ENCODE measurements at places on chromosomes 3 and 15.

GRCh38 chr15:49212897-49213296, 42.9 kb downstream of the GALK2 start:
- DNase-seq, result no peak

DNA sequence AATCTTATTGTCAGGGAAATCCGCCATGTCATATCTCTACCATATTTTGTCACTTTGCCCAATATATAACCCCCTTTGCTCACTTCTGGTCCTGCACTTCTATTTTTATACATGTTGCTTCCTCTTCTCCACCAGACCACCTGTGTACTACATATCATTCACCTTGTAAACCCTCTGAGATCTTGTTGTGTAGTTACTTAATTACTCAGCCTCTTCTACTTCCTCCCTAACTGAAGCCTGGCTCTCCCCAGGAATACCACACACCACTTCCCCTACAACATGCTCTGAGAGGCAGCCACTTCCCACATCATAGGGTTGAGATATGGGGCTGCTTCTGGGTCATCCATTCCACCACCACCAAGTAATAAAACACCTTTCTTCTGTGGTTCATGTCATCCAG, 10.0 kb downstream of the HEXA start:
- no peak for DNase-seq

DNA sequence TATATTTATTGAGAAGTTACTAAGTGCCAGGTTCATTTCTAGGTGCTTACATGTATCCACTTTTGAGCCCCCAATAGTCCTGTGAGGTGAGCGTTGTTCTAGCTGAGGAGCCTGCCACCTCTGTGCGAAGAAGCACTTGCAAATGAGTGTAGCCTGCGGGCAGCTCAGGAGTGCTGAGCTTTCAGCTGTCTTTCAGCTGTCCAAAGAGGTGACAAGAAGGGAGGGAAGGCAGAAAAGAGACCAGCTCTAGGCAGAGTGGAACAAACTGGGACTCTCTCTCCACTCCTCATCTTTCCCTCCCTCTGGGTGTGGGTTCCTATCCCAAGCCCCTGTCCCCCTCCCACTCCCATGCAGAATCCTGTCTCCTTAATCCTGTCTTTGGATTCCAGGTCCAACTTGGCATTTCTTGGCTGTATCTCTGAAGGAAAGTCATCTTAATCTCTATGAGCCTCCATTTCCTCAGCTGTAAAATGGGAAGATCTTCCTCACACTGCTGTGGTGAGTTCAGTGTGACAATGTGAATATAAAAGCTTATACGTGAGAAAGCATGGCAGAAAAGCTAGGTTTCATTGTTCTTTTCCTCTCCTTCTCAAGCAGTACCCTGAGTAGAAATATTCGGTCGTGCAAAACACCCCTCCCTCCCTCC, 6.7 kb upstream of the SRP14 start:
- peak; percentile 84 for DNase-seq

DNA sequence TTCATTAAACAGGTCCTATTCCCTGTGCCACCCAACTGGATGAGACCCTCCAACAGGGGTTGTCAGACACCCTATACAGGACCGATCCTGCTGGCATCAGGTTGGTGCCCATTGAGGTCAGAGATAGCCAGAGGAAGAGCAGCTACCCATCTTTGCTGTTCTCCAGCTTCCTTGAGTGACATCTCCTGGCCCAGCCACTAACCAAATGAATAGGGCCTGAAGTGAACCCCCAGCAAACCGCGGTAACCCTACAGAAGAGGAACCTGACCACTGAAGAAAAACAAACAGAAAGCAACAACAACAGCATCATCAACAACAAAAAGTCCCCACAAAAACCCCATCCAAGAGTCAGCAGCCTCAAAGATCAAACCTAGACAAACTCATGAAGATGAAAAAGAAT, 133.6 kb upstream of the ARPP21 start:
- DNase-seq, result no peak

DNA sequence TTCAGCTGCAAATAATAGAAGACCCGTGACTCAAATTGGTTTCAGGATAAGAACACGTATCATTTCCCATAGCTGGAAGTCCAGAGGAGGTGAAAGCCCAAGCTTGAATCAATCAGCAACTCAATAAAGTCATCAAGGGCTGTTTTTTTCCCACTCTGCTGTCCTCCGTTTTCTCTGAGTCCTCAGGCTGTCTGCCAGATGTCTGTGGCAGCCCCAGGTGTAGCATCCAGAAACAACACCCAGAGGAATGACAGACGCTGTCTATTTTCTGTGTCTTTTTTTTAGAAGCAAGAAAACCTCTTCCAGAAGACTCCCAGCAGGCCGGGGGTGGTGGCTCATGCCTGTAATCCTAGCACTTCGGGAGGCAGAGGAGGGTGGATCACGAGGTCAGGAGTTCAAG, 204.4 kb downstream of the FAM43A start:
- no peak for DNase-seq

DNA sequence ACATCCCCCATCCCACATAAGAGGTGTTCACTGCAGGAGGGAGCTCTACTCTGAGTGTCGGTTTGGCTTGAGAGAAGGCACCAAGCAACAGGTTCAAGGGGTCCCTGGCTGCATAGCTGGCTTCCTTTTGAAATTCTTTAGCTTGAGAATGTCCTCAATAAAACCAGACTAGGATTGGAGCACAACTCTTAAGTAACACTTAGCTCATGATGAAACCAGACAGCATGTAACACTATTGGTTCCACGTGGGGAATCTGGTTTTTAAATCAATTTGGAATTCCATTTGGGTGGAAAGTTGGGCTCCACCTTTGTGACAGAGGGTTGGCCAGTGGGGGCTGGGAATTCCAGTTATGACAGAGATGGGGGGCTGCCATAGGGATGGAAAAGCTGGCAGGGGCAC, 281.2 kb downstream of the TLE3 start:
- no peak for DNase-seq

GRCh38 chr3:43670635-43671522, 19.9 kb upstream of the ABHD5 start:
- no peak for DNase-seq

GRCh38 chr3:105399611-105400010, 32.9 kb downstream of the ALCAM start:
- no peak for DNase-seq

DNA sequence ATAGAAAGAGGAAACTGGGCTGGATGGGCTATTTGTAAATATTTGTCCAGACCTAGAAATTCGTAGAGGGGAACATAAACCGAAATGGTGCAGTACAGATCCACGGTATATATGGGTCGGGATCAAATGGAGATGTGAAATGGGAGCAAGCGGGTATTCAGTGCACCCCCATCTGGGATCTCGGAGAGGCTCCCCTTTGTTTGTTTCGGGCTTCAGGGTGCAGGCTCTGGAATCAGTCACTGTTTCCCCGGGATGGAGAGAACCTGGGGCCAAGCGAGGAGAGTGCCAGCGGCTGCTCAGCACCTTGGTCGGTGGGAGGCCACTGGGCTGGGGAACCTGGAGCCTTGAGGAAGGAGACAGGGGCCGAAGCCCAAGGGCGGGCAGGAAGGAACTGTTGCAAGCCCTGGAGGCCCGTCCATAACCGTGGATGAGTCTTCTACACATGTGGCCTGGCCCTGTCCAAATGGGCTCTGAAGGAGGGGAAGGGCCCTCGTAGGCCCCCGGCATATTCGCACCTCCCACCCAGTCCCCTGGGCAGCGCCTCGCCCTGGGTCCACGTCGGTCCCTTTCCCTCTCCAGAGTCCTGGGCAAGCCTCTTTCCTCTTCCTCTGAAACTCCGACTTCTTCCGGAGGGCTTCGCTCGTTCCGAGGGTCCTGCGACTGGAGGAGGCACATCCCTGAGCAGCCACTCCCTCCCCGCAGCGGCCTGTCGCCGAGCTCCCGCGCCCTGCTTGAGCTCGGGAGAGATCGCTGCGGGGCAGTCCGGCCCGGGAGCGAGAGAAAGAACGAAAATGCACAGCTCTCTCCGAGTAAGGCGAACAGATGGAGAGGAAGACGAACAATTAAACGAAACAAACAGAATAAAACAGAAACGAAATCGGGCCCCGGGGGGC, 3.0 kb downstream of the ISL2 start:
- DNase-seq, result peak; percentile 48

DNA sequence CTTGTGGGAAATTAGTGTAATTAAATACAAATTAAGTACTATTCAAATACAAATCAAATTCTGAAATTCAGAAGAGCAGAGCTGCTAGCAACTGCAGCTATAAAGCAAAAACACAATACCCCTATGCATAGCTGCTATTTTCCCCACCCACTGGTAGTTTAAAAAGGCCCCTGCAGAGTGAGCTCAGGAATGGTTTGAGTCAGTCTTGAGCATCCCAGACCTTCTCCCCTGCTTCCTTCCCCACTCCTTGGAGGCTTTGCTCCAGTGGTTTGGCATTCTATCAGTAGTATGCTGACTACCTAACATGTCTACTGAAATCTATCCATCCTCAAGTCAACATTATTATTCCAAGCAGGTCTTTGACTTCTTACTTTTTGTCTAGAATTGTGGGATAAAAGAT, 53.0 kb downstream of the EFHB start:
- peak; percentile 18 for DNase-seq

GRCh38 chr3:133121450-133121849, 83.3 kb downstream of the TMEM108 start:
- no peak for DNase-seq

DNA sequence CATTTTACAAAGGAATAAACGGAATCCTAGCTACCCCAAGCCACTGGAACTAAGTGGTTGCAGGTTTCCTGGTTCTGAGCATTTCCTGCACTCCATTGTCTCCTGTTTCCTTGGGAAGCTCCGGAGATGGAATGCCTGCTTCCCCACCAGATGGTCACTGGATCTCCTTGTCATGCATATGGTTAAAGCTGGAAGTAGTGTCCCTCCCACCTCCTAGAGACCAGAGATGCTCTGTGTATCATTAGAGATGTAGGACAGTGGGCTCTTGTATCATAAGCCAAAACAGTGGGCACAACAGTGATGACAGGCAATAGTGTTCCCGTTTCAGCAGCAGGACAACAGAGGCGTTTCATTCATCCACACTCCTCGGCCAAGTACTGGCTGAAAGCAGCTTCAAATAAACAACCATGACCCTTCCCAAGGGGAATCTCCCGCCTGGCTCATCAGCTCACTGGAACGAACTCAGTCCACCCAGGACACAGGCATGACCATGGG, 136.2 kb upstream of the EIF1B start:
- DNase-seq, result no peak

GRCh38 chr15:41334293-41335120, 1.8 kb downstream of the NUSAP1 start:
- peak; percentile 3 for DNase-seq

DNA sequence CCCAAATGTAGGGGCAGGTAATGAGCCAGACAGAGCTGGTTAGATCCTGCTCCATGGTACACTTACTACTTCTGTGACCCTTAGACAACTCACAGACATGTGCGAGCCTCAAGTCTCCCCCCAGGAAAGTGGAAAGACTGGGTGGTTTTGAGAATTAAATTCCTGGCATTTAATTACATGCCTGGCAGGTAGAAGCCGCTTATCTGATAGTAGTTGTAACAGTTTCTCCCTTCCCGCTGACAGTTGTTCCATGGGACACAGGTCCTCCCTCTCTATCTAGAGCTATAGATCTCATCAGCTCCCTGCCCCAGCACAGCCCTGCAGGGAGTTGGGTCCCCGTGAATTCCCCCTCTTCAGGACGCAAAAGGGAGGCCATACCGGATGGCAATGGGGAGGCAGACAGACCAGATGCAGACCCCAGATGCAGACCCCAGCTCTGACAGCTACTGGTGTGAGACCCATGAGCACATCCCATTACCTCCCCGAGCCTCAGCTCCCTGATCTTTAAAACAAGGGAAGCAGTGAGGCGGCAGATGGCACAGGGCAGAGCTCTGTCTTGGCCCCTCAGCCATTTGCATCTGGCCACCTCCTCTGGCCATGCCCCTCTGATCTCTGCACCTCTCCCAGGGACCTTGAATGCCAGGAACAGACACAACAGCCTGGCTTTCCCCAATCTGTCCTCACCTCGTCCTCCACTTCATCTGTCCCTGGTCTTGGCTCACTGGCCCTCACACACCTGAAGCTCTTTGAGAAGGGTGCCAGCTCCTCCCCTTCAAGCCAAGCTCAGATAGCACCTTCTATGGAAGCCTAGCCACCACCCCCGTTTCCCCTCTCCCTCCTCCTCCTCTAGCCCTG, 34.1 kb upstream of the NR2C2 start:
- DNase-seq, result peak; percentile 31

DNA sequence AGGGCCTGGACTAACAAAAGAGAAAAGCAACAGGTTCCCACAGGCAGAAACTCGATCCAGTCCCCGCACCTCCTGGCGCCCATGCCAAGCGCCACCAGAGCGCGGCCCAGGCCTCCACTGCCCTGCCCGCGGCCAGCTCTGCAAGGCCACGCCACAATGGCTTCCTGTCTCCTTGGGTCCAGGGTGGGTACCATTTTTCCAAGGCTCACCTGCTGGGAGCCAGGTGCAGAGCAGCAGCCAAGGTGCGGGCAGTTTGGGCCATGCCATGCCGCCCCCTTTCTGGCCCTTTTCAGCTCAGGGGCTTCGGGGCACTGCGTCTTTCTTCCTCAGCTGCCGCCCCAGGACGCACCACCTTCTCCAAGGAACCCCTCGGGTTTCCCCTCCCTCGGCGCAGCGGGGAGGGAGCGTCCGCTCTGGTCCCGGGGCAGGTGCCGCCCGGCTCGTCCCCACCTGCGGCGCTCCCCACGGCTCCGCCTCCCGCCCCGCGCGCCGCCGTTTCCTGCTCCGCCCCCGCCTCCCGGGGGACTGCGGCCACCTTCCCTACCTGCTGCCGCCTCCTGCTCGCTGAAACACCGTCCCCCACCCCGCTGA, at the start of gene ILDR1:
Gene ILDR1, minus strand, starts transcription at position 437 of the 591 bp plus-strand sequence. Its CDS starts 170 bp downstream, at position 267.
- no peak for DNase-seq

GRCh38 chr3:45092132-45093031, 53.8 kb downstream of the CDCP1 start:
- DNase-seq, result peak; percentile 98

DNA sequence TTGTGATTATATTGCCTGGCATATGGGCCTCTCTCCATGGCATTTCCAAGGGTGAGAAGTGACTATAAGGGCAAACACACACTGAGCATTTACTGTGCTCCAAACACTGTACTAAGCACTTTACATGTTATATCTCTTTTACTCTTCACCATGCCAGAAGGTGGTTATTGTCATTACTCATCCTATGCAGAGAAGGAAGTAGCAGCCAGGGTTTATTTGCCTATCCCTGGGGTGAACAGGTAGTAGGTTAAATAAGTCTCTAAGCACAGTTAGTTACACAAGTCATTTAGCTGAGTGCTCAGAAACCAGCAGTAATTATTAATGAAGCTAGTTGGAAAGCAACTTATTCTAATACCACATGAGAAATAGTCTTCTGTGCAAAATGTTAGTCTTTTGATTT, 109.9 kb upstream of the SYNPR start:
- DNase-seq, result no peak

GRCh38 chr3:104785947-104786346, 580.8 kb upstream of the ALCAM start:
- no peak for DNase-seq

GRCh38 chr15:99143242-99143641, 38.4 kb downstream of the SYNM start:
- DNase-seq, result peak; percentile 25

All from mesendoderm (in vitro differentiated cells).